ENCODE measurements at places on chromosomes 1 and 21.

DNA sequence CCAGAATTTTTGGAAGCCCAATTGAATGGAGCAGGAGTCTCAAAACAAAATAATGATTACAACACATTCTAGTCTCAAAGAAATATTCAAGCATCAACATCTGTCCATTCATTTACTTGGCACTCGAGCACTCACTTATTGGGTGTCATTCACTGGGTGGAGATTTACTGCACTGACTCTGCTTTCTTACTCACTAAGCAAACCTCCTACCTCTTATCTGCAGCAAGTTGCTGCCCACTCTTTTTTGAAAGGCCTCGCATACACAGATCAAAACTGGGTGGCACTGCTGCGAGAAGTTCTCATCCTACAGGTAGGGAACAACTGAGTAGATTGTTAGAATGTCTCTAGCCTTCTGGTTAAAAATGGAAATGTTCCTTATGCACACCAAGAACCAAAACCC, 18.0 kb downstream of the RHBDL2 start:
- no peak for DNase-seq

DNA sequence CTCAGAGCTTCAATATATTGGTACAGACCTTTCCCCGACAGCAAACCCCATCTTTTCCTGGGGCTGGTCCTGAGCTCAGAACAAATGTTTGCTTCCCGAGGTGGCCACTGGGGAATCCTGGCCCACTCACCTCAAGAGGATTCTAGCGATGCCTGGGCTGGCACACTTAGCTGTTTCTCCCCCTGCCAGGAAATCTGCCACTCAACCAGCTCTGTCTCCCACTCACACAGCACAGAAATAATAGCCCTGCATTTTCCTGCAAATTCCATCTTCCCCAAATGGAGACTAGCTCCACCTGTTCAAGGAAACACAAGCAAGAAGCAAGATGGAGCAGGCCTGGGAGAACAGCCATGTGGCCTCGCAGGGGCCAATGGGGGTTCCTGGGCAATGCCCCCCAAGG, 21.1 kb downstream of the KCNN3 start:
- DNase-seq = no peak

GRCh38 chr1:21121764-21122471, 54.8 kb downstream of the EIF4G3 start:
- no peak for DNase-seq

- no peak for DNase-seq
These were observed 45.0 kb upstream of the DAB1 start for GRCh38 chr1:57468641-57469523.

GRCh38 chr1:15038232-15039016, 115.1 kb upstream of the TMEM51 start:
- DNase-seq = no peak

DNA sequence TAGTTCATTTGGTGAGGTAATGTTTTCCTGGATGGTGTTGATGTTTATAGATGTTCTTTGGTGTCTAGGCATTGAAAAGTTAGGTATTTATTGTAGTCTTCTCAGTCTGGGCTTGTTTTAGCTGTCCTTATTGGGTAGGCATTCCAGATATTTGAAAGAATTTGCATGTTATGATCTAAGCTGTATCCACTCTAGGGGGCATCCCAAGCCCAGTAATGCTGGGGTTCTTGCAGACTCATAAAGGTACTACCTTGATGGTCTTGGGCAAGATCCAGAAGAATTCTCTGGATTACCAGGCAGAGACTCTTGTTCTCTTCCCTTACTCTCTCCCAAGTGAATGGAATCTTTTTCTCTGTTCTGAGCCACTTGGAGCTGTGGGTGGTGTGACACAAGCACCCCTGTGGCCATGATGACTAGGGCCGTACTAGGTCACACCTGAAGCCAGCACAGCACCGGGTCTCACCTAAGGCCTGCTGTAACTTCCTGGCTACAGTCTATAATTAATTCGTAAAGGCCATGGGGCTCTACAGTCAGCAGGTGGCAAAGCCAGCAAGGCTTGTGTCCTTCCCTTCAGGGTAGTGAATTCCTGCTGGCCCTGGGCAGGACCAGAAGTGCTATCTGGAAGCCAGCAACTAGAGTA, 74.8 kb upstream of the PDE4B start:
- no peak for DNase-seq

GRCh38 chr1:237384213-237384612, 342.2 kb downstream of the RYR2 start:
- DNase-seq = no peak

- no peak for DNase-seq
These were observed 9.9 kb upstream of the KLF18 start for GRCh38 chr1:44151332-44151731.

- no peak for DNase-seq
These were observed 94.5 kb downstream of the SYT2 start for GRCh38 chr1:202615501-202616354.

DNA sequence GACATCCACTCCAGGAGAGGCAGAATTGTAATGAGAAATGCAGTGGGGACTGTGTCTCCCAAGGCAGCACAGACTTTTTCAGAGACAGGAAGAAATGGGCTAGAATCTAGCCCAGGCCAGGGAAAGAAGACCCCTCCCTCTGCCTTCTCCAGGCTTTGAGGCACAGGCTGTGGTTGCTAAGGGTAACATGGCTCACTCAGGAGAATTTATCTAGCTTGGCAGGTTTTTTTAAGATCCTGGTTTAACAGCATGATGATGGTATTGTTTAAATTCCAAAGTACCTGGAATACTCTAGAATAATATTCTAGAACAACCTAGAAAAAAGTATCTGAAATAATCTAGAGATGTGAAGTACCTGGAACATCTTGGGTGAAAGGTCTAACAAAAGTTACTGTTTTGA, 125.6 kb downstream of the URB2 start:
- no peak for DNase-seq

GRCh38 chr1:56068908-56069307, 510.5 kb downstream of the PLPP3 start:
- no peak for DNase-seq

- no peak for DNase-seq
These were observed 74.4 kb downstream of the CLCA4 start for GRCh38 chr1:86621286-86621685.

DNA sequence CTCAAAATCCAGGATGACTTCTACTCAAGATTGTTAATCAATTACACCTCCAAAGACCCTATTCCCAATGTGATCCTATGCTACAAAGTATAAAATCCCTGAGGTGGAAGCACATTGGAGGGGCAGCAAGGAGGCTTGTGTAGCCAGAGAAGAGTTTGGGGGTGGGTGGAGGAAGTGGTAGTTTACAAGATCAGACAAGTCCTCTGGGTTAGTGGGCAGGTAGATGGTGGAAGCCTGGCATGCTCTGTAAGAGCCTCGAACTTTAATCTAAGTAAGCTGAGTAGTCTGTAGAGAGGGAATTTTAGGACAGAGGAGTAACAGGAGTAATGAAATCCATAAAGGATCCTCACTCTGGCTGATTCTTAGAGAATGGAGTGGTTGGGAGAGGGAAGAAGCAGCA, 65.0 kb upstream of the KCTD3 start:
- no peak for DNase-seq
